NCI-H2171 (cell line): ENCODE measurements at places on chromosomes 3 and 15.

- DNase-seq = no peak
Measured at GRCh38 chr15:68821190-68821840, 620 bp upstream of the ANP32A start.

- DNase-seq = no peak
Measured at GRCh38 chr3:98702166-98702565, 61.0 kb upstream of the ST3GAL6 start.

DNA sequence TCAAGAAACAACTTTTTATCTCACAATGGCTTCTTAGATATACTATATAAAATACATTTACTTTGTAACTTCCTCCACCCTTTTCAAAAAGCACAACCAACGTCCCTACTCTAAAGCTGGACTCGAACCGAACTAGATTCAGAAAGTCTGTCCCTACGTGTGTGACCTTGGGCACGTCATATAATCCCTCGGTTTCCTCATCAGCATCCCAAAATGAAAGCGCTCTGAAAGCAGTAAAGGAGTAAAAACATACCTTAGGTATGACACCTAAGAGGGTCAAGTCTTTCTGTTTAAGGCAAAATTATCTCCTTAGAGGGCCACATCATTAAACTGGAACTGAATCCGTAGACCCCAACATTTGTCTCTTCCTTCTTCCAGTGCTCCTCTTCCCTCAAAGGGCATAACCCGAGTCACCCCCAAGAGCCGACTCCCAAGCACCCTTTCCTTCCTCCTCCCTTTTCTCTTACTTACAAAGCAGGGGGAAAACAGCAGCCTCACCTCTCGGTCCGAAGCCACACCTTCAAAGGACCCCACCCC, 663 bp downstream of the PDCD10 start:
- DNase-seq = no peak

DNA sequence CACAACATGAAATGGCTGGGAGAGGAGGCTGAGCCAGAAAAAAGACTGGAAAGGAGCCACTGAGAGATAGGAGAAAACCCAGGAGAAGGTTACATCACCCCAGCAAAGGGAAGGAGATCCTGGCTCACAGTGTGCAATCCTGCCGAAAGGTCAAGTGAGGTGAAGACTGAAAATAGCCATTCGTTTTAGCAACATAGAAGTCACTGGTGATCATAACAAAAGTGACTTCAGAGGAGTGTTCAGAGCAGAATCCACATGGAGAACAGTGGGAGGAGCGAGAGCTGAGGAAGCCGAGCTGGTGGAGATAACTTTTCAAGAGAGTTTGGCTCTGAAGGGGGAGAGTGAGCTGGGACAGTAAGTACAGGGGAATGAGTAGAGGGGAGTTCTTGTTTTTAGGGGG, 5.4 kb upstream of the HEG1 start:
- no peak for DNase-seq

DNA sequence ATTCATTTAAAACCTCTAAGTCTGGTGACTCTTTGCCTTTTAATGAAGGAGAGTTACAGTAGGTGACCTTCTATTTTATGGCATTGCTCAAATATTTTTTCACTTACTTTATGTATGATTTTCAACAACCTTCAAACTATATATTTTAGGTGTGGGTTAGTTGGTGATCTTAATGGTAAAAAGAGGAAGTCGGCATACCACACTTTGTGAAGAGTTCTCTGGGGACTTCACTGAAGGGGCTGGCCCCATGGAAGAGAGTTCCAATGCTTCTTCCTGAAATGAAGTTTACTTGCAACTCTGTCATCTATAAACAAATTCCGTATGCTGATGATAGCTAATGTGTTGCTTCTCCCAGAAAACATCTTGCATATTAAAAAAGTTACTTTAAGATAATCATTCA, 647.0 kb upstream of the SGO1 start:
- no peak for DNase-seq

DNA sequence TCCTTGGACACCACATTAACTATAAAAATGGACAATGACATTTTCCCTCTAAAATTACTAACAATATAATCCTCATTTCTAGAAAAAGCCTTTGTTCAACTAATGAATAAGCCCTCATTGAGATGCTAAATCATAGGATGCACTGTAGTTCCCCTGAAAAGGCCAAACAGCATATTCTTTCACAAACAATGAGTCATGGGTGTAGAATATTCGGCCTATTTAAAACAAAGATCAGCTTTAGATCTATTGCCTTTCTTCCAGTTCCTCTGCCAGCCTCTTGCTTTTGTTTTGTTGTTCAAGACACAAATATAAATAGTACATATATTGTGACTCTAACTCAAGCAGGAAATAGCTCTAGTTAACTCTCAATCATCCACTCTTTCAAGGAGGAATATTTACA, 82.5 kb downstream of the ADAM10 start:
- DNase-seq = no peak

GRCh38 chr3:87045473-87045872, 54.5 kb upstream of the VGLL3 start:
- no peak for DNase-seq

DNA sequence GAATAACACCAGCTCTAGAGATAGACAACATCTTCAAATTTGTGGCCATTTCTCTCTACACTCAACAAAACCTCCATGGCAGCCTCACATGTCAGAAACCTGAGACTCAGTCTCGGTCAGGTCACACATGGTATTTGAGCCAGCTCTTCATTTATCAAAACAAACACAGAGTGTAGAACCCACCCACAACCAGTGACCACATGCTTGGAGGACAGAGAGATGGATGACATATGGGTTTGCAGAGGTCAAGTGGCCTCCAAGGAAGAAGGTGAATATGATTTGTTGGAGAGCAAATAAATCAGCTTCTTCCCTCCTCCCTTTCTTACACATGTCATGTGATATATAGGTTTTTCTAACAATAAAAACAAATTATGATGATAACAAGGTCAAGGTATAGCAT, 278.1 kb upstream of the LRTM1 start:
- DNase-seq = no peak

GRCh38 chr3:54122324-54123002, at the start of gene CACNA2D3:
CACNA2D3 (plus strand) TSS chr3:54122552.
- peak; percentile 37 for DNase-seq

- no peak for DNase-seq
Measured at GRCh38 chr3:71075494-71075893, 508.0 kb downstream of the FOXP1 start.

DNA sequence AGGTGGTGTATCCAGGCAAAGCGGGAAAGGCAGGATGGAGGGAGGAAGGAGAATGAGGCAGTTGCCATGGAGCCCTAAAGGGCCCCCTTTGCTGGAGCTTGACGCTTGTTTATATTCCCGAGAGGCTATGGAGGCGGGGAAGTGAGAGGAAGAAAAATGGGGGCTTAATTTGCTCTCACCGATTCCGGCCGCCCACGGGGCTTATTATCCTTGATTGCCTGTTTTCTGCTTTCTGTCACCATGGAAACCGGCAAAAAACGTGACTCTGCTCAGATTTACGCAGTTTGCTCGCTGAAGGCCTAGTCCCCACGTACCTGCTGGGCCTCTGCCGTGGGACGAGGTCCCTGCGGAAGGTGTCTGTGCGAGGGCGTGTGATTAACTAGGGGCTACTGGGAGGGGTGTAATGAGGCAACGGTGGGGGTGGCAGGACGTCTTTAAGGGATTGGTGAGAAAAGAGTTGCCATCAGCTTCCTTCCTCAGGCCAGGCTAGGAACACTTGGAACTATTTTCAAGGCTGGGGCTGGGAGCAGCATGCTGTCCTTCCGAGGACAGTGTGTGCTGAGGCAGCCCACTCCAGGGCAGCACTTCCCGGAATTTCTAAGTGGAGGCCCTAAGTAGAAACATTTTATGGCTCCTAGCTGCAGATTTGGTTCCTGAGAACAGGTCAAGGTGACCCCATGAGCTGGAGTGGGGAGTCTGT, 110.8 kb upstream of the NDN start:
- DNase-seq = no peak

DNA sequence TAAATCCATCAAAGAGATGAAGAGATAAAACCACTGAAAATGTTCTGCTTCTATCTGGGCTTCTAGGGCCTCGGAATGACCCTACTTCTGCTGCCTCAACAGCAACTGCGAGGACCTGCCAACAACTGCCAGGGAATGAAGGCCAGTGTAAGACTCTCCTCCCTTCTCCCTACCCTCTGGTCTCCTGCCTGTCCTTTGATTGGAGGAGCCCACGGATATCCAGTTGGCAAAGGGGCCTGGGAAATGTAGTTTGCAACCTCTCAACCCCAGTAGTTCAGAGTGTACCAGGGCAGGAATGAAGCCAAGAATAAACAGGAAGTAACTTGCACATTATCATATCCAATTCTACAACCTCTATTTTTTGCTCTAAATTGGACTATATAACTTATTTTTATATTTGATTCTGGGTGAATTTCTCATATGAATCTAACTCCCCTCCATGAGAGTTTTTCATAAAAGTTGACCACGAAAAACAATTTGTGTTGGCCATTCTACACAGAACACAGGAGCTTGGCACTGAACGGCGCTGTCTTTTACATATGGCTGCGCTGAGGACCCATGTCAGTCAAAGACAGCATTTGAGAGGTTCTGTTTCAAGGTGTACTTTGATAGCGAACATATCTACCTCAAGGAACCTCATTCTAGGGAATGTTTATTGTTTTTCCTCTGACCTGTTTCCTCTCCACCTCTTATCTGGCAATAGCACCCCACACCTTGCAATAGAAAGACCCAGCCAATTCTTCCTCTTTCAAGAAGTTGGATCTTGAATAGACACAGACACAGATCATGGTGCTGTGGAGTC, 91.1 kb upstream of the RNF7 start:
- peak; percentile 11 for DNase-seq

DNA sequence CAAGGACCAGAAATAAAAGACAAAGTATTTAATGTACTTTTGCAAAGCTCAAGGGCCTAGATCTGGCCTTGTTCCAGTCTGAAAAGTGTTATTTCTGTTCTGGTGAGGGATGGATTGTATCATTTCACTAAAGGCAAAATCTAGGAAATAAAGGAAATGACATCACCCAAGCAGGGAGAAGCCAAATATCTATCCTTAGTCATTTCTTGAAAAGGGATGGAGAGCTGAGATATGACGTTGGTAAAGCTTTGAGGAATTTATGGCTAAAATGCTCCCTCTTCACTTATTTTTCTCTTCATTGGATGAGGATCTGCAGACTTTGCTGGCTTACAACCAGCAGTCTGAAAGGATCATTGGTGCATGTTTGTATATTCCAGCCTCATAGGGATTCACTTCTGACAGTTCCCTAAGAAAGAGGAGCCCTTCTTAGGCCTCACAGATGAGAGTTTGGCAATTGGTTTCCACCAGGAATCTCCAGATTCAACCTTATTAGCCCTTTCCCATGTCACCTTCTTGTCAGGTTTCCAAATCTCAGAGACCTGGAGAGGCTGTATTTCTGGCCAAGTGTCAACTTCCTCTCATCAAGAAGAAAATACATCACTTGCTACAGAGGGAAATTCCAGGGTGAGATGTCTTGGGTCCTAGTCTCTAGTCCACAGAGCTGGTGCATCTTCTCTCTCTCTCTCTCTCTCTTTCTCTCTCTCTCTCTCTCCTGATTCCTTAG, 93.7 kb upstream of the BOC start:
- DNase-seq = no peak

- peak; percentile 41 for DNase-seq
Measured at GRCh38 chr3:135895106-135895733, 70.3 kb upstream of the PPP2R3A start.

- DNase-seq = no peak
Measured at GRCh38 chr15:29651476-29652233, 170.6 kb downstream of the TJP1 start.

DNA sequence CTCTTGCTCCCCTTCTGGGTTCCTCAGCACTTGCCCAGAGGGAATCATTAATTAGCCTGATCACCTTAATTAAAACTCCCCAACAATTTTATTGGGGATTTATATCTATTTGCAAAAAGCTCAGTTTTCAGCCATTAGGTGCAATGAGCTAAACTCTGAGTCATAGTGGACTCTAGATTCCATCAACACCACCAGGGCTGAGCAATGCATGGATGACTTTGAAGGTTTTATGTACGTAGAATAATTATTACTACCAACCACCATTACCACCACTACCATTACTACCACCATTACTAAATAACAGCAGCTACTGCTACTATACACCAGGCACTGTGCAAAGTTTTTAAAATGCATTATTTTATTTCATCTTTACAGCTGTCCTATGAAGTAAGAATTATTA, 81.2 kb downstream of the ZNF621 start:
- DNase-seq = no peak

DNA sequence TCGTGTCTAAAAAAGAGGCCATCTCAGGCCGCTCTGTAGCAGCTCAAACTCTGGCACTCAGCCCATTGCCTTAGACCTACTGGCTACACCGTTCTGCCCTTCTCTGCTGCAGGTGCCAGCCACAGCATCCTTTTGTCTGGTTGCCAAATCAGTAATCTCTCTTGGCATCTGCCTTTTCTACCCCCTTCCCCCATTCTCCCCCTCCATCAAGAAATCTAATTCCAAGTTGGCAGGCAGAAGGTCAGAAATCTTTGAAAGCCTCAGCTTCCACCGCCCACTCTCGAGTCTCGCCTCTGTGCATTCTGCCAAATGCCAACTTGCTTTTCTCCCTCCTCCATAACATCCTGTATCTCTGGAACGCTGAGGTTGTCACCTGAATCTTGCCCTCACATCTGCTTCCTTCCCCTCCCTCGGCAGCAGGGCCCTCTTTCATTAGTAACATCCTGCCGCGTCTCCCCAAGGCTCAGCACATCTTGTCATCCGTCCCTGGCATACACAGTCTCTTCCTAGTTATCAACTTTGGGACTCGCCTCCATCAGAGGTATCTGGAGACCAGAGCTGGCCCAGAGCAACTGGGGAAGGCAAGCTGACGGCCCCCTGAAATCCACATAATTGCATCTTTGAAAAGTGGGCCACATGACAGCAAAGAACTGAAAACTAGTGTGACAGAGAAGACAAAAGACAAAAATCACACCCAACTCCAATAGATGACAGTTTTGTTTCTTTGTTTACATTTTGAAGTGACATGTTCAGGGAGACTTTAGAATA, 312.0 kb upstream of the CCDC54 start:
- DNase-seq = peak; percentile 56

GRCh38 chr3:139679220-139679775, 1.5 kb upstream of the NMNAT3 start:
- no peak for DNase-seq

DNA sequence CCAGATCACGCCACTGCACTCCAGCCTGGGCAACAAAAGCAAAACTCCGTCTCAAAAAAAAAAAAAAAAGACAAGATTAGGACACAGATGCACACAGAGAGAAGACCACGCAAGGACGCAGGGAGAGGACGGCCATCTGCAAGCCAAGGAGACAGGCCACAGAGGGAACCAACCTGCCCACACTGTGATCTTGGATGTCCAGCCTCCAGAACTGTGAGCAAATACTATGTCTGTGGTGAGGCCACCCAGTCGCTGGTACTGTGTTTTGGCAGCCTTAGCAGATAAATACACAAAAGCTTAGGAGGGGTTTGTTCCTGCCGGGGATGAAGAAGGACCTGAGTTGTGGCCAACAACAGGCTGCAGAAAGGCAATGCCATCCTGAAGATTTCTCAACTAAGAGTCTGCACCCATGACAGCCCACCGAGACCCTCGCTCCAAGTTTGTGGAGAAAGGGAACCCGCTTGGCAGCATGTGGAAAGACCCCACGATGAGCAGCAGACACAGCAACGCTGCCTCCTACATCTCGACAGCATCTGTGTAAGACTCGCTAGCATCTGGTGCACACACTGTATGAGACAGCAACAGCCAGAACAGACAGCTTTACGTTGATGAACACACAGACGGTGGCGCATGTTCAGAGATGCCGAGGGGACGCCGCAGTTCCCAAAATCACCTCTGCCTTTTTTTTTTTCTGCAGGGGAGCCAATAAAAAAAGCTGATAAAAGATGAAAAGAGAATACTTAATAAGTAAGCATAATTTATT, 13.7 kb downstream of the CYFIP1 start:
- DNase-seq = no peak
